Kidney capillary endothelial cell (primary cell): ENCODE measurements at places on chromosomes 11 and 22.

- DNase-seq: no peak
These were observed 21.8 kb upstream of the ATXN10 start for GRCh38 chr22:45649809-45650208.

DNA sequence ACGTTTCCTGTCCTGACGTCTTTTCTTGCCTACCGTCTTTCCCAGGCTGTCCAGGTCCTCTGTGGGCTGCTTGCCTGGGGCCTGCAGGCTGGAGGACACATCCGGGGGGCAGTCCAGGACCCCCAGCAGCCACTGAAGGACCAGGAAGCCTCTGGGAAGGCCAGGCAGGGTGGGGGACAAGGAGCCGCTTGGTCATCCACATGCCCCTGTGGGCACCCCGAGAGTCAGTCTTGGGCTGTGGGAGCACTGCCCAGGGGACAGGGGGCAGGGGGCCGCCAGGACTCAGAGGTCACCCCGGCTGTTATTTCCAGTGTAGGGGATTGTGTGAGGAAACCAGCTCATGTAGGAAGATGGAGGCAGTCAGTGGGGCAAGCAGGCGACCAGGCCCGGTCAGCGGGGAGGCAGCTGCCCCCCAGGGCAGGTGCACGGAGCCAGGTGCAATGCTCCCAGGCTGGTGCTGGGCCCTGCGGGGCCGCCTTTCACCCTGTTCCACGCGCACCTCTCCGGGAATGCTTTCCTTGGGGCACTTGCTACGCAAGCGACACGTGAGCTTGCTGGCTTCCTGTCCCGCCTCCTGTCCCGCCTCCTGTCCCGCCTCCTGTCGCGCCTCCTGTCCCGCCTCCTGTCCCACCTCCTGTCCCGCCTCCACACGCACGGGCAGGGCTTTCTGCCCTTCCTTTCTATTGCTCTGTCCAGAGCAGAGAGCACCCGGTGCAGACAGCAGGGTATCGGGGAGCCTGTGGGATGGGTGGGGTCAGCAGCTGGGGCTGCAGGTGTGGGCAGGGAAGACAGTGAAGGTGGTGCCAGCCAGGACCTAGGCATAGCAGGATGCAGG lies 39.5 kb downstream of the MUC5B start:
- DNase-seq: peak; percentile 70

DNA sequence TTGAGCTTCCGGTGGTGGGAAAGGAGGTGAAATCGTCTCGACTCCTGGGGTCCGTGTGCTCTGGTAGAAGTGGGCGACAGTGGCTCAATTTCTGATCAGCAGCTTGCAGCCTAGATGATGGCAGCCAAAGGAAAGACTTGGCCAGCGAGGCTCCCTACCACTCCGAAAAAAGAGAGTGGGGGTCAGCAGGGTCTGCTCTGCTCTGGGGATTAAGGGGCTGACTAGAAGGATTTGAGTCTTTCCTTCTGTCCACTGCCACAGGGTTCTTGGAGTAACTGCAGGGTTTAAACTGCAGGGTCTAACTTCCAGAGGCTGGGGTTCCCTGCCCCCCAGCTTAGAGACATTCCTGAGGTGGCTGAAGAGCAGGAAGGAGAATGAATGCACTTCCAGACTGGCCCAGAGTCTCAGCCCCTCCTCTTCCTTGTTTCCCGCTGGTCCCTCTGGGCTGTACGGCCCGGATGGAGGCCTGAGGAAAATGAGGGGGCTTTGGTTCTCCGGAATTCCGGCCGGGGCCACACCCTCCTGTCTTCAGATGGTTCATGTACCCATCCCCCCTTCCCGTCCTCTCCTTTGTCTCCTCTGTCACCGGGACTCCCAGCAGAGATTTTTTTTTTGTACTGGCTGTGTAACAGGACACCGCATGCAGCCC lies 907 bp downstream of the SERPINH1 start:
- peak; percentile 97 for DNase-seq

GRCh38 chr22:39962071-39962470 lies 1.9 kb downstream of the TMA7B start:
- DNase-seq: no peak

- DNase-seq: no peak
These were observed 617.4 kb downstream of the CNTN5 start for GRCh38 chr11:99638073-99638553.

GRCh38 chr11:30487200-30487898 lies 98.8 kb downstream of the MPPED2 start:
- DNase-seq: peak; percentile 83

- no peak for DNase-seq
These were observed 1.2 kb downstream of the USH1C start for GRCh38 chr11:17543041-17543440.

DNA sequence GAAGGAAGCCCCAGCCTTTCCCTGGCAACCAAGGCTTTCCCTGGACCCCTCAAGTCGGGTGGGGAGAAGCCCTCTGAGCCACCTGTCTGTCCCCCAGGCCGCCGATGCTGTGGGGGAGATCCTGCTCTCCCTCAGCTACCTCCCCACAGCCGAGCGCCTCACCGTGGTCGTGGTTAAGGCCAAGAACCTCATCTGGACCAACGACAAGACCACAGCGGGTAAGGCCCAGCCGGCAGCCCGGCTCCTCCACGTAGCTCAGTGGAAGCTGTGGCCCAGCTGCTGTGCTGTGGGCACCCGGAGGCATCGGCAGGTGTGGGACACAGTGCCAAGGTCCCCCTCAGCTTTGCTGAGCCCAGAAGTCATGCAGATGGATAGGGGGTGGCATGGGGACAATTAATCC lies 12.2 kb upstream of the RHOD start:
- no peak for DNase-seq

- no peak for DNase-seq
These were observed 7.7 kb downstream of the LIF start for GRCh38 chr22:30238661-30239487.

DNA sequence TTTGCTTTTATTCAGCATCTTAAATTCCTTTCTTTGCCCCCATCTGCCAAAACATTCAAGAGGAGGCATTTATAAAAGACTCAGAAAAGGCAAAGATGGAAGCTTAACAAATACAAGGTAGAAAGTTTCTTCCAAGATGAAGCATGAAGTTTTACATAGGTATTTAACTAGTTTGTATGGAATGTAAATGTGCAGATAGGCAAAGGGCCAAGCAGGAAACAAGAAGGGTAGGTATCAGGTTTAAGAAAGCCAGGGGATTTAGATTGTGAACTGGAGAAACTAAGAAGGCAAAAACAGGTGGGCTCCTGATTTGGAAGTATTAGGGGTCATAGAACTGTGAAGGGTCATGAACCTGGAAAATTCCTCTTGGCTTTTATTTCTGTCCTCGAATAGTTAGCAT lies 62.6 kb downstream of the PPP2R1B start:
- DNase-seq: no peak

GRCh38 chr11:42571878-42572610 lies 739.8 kb upstream of the API5 start:
- no peak for DNase-seq

- no peak for DNase-seq
These were observed 30.8 kb downstream of the APLP2 start for GRCh38 chr11:130100381-130101095.

DNA sequence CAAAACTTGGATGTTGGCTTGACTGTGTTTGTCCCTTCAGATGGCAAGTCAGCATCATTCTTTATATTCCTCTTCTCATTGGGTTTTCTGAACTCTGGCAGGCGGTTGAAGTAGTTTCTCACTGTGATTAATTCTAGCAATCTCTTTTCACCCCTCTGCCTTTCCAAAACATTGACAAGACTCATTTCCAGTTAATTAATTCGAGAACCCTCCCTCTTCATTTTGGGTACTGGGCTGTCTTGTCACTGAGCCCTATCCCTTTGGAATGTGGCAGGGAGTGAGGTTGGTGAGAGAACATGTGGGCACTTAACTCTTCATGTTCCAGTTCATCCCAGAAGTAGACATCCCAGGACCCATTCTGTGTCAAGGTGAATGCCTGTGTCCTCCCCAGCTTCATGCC lies 133.0 kb downstream of the WNT7B start:
- DNase-seq: no peak

- DNase-seq: peak; percentile 97
These were observed at the start of gene RAB36 for GRCh38 chr22:23144932-23145877. TSS of gene RAB36 (plus strand) at chr22:23145477. CDS start at chr22:23146617, 1,140 bp downstream.

GRCh38 chr22:28801845-28802594 lies 1.7 kb upstream of the XBP1 start:
- DNase-seq: no peak

- DNase-seq: no peak
These were observed 24.4 kb downstream of the QSER1 start for GRCh38 chr11:32916994-32917393.

DNA sequence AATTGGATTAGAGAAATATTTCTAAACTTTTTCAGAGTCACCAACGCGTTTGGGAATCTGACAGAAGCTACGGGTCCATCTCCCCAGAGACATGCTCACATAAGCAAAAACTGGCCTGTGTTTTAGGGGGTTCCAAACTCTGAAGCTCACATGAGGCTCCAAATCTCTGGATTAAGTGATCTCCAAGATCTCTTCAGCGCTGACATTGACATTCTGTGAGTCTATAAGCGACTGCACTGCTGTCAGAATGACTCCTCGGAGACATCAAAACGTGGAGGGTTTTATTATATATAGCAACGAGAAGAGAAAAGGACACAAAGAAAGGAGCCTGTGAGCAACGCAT lies 642 bp upstream of the SIK2 start:
- DNase-seq: no peak

DNA sequence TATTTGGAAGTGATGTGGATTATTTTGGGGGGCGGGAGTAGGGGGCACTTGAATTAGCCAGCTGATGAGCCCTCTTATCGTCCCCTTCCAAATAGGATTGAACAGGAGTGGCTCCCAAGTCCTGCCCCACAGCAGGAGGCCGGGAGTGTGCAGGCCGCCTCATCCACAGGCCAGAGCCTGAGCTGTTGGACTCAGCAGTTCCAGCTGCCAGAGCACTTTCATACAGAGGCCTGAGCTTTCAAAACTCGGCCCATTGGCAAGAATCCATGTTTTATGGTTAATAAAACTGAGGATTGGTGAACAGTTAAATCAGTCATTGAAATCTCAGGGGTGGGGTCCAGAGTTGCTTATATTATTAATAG lies 9.6 kb downstream of the FAM118A start:
- no peak for DNase-seq

GRCh38 chr22:42928969-42929837 lies 72.1 kb upstream of the ARFGAP3 start:
- DNase-seq: no peak

DNA sequence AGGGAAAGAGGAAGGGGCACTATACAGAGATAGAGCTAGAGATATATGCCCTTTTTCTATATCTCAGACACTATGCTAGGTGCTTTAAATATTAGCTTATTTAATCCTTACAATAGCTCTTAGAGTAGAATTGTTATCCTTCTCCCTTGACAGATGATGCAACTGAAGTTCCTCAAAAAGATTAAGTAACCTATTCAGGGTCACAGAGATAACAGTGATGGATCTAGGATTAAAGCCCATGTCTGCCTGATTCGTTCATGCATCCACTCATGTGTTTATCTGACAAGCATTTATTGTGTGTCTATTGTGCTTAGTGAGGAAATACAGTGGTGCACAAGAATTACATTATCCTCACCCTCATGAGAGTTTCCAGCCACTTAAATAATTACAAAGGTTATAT lies 8.7 kb downstream of the CCDC83 start:
- DNase-seq: no peak

GRCh38 chr11:44775366-44775984 lies 48.7 kb downstream of the TSPAN18 start:
- DNase-seq: peak; percentile 62

DNA sequence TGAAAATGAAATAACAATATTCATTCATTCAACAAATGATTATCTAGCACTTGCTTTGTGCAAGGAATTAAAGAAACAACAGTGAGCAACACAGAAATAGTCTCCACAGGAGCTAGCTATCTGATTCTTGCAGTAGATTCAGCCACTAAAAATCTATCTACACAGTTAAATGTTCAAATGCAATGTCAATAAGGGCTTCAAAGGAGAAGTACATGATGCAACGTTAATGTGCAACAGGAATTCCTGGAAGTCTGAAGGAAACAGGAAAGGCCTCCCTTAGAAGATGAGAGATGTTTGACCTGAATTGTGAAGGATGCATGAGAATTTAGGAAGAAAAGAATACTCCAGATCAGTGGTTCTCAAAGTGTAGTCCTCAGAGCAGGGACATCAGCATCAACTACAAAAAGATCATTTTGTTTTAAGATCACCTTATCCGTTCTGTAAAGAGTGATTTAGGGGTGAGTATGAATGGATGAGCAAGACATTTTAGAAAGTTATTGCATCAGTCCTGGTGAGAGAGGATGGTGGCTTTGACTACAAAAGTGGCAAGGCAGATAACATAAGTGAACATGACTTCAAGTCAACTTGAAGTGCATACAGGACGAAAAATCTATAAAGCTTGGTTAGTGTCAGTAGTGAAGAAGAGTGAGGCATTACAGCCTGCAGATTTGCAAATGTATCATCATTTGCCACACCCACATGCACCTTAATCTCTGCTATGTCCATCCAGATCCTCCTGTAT lies 96.0 kb downstream of the ETS1 start:
- DNase-seq: no peak

- DNase-seq: peak; percentile 97
These were observed 224.6 kb downstream of the MN1 start for GRCh38 chr22:27576815-27577573.

GRCh38 chr11:70944141-70944540 lies 308.2 kb downstream of the SHANK2 start:
- DNase-seq: no peak

DNA sequence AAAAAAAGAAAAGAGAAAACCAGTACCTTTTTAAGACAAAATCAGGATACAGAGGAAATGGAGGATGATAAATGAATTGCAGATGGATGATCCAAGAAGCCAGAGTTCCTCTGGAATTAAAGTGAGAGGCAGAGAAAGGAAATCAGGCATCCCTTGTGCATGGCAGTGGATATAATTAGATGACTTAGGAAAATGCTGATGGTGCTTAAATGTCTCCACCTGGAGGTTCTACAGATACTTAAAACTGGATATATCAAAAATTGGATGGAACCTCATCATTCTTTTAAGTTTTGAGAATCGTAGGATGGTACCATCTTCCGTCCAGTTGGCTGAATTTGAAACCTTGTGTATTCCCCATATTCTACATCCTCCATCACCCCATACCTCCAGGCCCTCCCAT lies 1040.0 kb downstream of the NTM start:
- DNase-seq: no peak

DNA sequence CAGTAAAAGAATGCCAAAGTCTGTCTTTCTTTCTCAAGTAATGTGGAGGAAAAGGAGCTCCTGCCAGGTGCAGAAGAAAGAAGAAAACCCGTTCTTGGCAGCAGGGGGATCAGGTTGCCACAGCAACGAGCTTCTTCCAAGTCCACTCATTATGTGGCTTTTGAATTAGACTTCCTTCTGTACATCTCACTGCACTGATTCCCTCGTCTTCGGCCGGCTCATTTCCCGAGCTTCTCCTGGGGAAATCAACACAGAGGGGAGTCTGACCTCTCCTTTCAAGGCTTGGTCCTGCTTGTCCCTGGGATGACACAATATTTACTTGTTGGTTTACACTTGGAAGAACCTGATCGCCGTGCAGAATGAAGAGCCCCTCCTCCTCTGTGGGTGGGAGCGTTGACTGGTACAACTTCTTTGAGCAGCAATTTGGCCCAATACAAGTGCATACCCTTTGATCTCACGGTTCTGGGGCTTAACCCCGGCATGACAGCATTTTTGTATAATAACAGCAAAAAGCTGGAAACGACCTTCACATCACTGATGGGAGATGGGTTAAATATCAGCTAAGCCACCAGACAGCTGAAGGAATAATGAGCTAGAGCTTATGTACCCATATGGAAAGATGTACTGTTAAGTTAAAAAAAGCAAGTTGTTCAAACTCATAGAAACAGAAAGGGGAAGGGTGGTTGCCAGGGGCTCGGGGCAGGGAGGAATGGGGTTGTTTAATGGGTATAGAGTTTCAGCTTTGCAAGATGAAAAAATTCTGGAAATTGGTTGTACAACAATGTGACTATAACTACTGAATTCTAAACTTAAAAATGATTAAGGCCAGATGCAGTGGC lies 35.4 kb downstream of the MCHR1 start:
- DNase-seq: peak; percentile 3
